ENCODE measurements at places on chromosomes 5 and 9.

DNA sequence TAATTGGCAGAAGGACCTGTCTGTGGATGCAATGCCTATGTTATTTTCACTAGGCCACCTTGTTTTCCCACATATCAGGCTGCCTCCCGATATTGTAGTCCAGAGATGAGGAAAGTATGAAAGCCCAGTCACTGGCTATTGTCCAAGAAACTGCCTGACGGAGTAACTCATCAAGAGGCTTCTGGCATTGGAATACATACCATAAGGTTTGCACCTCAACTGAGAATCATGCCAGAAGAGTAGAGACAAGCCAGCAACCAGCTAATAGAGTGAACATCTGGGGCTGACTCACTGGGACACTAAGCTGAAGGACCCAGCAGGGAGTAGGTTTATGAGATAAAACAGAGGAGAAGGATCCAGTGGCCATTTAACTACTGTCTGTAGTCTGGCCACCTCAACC lies 137.2 kb upstream of the FST start:
- no peak for DNase-seq

- no peak for DNase-seq
Observed at GRCh38 chr5:158822099-158822498, 277.6 kb downstream of the EBF1 start.

DNA sequence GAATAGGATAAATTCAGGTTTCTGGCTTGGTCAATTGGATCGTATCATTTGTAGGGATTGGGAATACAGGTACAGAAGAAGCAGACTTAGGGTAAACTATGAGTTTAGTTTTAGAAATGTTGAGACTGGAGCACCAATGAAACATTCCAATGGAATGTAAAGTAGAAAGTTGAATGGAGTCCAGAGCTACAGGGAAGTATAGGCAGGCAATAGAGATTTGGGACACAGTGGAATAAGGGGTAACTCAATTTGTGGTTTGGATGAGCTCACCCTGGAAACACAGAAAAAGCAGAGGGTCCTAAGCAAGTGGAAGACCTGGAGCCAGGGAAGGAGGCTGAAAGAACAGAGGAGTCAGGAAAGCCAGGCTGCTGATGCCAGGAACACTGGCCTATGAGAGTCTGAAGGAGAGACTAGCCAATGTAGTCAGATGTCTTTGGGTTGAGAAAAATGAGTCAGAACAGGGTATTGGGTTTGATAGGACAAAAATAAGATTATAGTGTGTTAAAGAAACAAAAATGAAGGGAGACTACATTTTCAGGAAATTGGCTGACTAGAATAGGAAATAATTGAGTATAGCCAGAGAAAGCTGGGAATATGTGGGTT lies 72.8 kb downstream of the STARD4 start:
- no peak for DNase-seq

DNA sequence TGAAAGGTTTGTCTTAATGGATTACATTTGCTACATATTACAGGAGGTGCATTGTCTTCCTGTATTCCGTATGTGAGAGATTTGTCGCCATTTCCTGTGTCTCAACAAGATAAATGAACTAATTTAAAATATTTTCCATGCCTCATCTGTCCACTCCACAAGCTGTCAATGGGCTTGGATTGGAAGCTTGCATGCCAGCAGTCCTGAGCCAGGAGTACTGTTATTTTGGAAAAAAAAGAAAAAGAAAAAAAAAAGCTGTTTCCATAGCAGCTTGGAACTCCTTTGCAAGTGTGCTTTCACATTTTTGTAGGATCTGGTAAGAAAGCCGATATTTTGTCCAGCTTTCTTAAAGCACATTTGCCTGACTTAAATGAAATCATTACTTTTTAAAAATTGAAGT lies 330.8 kb downstream of the KDM4C start:
- no peak for DNase-seq

DNA sequence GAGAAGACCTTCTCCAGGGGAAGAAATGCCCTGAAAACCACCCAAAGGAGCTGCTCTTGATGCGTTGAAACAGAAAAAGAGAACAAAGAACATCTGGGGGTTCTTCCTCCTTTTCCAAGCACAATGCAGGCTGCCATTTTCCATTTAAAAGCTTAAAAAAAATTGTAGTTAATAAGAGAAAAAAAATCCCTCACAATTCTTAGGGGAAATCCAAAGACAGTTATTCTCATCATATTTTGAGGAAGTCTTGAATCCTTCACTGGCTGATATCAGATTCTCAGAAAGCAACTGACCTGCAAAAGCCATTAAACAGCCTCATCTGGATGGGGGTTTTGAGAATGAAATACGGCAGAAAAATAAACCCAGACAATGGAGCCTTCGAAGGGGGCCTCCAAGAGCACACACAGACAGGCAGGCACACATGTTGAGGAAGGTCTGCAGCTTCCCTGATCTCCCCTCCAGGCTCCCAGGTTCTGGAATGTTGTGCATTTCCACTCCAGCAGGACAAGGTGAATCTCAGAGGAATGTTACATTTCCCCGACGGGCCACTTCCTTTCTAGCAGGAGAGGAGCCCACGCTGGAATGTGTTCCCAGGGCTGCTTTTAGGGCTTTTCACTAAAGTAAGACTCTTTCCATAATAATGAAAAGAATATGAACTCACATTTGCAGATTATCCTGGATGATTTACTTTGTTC lies 159.4 kb upstream of the S1PR3 start:
- DNase-seq: no peak

DNA sequence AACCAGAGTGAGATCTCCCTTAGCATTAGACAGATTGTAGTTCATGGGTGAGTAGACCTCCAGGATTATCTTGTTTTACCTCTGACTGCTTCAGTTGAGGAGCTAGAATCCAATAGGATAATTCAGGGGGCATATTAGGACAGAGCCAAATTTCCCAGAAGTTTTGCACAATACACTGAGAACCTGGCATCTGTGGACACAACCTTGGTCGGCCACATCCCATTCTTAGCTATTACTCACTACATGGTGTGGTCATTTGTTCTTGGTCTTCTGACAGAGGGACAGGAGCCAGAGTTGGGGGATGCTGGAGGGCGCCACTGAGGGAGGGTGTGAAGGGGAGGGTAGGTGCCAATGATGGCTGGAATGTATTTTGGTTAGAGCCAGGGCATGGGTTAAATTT lies 66.6 kb downstream of the NPR3 start:
- no peak for DNase-seq

DNA sequence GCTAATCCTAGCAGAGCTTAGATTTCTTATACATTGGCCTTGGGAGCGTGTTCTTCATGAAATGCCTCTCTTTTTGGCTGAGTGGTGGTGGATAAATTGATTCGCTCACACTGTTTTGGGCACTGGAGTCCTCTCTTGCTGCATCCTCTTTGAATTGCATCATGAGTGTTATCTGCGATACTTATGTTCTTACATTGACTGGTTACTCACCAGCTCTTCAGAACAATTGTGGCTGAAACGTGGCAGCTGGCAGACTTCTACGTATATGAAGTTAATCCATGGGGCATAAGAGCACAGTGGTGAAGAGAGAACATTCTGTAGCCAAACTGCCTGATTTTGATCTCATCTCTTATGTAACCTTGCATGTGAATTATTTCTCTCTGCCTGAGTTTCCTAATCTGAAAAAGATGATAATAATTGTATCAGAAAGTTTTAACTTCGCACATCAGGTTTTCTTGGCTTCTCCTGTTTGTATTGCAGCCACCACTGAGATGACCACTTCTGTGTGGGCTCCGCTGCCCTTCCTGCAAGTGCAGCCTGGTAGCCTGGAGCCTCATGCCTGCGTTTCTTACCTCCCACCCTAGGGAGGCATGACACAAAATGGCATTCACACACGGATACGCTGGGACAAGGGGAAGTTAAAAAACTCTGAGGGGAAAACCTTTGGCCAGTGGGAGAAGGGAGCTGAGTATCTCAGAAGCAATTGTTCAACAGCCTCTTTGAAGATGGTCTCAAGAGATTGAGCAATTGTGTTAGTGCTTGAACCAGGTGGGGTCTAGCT lies 295.2 kb downstream of the ARHGAP26 start:
- DNase-seq: no peak

- DNase-seq: no peak
Observed at GRCh38 chr5:11524188-11524587, 380.1 kb downstream of the CTNND2 start.

- no peak for DNase-seq
Observed at GRCh38 chr9:125513668-125514413, 193.2 kb downstream of the MAPKAP1 start.

GRCh38 chr5:73229271-73229670 lies 56.3 kb downstream of the TMEM174 start:
- DNase-seq: no peak

DNA sequence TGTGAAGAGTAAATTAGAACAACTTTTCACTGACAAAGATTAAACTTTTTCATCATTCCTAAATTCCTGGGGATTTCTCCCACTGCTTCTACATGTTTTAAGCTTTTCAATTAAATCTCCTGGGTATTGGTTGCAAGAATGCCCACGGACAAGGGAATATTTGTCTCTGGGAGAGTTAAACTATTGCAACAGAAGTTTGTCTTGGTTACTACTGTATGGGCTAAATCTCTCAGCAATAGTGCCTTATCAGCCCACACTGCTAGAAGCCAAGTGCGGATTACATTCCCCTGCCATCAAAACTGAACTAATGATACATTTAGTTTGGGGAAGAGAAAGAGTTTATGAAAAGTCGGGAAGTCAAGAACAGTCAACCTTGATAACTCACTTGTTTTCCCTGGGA lies 528.2 kb upstream of the C9orf72 start:
- no peak for DNase-seq

GRCh38 chr9:137369911-137370764 lies 52.8 kb downstream of the EXD3 start:
- DNase-seq: no peak

GRCh38 chr5:95984287-95984938 lies 22.8 kb upstream of the ELL2 start:
- no peak for DNase-seq

- DNase-seq: no peak
Observed at GRCh38 chr5:141914199-141914743, 9.4 kb upstream of the DELE1 start.

GRCh38 chr9:76115982-76116646 lies 225.6 kb downstream of the PCSK5 start:
- no peak for DNase-seq

DNA sequence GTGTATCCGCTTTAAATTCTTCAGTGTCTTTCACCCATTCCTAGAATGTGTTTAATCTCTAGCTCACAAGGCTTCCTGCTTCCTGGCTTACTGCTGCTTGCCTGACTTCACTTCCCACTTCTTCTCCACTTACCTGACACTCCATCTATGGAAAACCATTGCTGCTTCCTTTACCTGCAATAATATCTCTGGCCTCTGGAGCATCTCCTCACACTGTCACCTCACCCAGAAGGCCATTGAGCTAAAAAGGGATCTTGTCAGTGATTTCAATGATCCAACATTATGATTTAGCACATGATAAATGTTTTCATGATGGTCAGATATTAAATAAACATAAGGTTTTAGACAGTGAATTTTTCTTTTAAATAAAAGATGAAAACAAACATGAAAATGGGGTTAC lies 281.1 kb downstream of the MRPS30 start:
- DNase-seq: no peak

- DNase-seq: no peak
Observed at GRCh38 chr9:21121595-21122251, 19.9 kb downstream of the IFNW1 start.

- no peak for DNase-seq
Observed at GRCh38 chr5:127013407-127013806, 17.0 kb downstream of the MARCHF3 start.

DNA sequence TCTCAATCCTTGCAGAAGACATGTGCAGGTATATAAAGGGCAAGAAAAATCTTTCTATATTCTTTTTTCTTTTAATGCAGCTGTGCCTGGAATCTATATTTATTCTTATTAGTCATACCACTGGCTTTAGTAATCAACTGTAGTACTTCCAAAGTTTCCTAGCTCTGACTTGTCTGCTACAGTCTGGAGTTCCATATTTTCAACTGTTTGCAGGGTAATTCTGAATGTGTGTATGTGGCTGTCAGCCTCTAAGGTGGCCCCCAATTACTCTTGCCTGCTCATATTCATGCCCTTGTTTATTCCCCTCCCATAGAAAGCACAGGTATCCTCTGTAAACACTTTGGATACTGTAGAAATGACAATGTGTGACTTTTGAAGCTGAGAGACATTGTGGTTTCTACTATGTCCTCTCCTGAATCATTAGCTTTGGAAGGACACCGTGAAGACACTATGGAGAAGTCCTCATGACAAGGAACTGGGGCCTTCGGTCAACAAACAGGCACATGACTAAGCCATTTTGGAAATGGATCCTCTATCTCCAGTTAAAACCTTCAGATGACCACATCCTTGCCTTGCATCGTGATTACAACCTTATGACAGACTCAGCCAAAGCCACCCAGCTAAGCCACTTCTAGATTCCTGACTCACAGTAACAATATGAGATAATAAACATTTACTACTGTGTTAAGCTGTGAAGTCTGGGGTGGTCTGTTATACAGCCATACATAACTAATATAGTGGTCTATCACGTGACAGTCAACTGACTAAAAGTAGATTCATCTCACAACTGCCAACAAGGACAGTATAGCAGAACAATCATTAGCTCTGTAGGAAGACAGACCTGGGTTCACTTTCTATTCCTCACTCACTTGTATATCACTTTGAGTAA lies 49.5 kb upstream of the SUSD1 start:
- no peak for DNase-seq

DNA sequence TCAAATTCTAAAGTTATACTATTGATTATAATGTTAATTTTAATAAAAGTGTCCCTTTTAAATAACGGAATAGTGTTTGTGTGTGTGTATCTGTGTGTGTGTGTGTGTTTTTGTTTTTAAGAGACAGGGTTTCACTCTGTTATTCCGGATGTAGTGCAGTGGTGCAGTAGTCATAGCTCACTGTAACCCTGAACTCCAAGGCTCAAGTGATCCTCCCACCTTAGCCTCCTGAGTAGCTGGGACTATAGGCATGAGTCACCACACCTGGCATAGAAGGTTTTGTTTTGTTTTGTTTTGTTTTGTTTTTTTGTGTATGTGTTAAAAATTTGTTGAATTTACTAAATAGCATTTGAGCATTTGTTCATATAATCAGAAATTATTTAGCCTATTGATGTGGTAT lies 64.6 kb downstream of the YTHDC2 start:
- no peak for DNase-seq

GRCh38 chr5:72539038-72539437 lies 31.8 kb upstream of the ZNF366 start:
- DNase-seq: no peak

- no peak for DNase-seq
Observed at GRCh38 chr5:110769000-110769681, 30.3 kb downstream of the SLC25A46 start.

- peak; percentile 18 for DNase-seq
Observed at GRCh38 chr5:14240359-14240758, 97.2 kb downstream of the TRIO start.

DNA sequence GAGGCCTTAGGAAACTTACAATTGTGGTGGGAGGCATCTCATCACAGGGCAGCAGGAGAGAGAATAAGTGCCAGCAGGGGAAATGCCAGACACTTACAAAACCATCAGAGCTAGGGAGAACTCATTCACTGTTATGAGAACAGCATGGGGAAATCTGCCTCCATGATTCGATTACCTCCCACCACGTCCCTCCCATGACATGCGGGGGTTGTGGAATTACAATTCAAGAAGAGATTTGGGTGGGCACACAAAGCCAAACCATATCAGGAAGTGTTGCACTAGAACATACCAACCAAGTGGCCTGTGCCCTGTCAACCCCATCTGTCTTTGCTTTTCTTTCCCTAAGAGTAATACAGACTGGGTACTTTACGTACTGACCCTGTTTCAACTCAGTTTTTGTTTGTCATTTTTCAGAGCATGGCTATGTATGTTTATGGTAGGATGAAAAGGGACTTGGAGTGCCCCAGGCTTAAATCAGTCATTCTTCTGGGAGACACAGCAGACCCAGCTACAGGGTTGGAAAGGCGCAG lies 58.3 kb upstream of the TGFBR1 start:
- DNase-seq: no peak

Measured in SK-N-MC (cell line).